SIG-M5 (cell line): ENCODE measurements at places on chromosomes 2 and 18.

DNA sequence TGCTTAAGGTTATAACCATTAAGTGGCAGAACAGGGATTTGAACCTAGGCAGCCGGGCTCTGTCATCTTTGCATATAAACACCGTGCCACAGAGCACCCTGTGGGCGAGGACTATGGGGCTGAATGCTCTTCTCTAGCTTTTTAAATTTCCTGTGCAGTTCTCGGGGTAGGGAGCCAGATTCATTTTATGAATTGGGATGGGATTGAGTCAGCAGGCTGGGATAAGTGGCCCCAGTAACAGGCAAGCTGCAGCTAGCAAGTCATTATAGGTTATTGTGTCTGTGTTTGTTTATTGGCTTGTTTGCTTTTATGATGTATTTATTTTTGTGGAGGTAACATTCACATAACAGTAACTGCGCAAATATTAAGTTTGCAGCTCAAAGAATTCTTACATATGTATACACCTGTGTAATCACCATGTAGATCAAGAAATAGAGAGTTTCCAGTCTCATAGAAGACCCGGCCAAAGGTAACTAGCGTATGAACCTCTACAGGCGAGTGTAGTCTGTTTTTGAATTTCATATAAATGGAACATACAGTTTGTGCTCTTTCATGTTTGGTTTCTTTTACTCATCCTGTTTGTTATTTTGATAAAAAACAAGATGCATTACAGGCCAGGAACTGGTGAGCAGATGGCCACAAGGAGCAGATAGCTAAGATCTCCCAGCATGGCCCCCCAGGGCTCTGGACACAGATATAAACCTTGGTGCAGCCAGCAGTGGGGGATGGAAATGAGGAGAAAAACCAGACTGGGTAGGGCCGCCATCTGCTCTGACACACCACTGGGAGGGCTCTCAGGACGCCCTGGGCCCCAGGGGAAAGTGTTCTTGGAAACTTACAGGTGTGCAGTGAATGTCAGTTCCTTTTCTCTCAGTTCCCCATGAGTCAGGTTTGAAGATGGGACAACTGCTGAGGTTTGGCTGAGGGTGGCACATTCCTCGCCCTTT lies 49.2 kb upstream of the GPR155 start:
- no peak for DNase-seq

- DNase-seq = no peak
Observed at GRCh38 chr2:219142329-219142728, 18.3 kb downstream of the NHEJ1 start.

GRCh38 chr2:61727746-61728145 lies 126.1 kb downstream of the FAM161A start:
- no peak for DNase-seq

- DNase-seq = no peak
Observed at GRCh38 chr2:175003875-175004729, 1.1 kb downstream of the CHN1 start.

DNA sequence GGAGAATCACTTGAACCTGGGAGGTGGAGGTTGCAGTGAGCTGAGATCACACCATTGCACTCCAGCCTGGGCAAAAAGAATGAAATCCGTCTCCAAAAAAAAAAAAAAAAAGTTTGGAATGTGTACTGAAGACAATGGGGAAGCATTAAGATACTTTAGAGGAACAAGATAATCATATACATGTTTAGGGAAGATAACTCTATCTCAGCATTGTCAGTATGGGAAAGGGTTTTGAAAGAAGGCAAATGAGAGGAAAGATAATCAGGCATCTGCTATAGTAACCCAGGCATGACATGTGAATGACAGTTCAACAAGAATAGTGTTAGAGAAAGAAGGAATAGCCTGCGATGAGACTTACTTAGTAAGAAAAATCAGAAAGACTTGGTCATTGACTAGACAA lies 112.0 kb downstream of the ATAD2B start:
- DNase-seq = no peak

DNA sequence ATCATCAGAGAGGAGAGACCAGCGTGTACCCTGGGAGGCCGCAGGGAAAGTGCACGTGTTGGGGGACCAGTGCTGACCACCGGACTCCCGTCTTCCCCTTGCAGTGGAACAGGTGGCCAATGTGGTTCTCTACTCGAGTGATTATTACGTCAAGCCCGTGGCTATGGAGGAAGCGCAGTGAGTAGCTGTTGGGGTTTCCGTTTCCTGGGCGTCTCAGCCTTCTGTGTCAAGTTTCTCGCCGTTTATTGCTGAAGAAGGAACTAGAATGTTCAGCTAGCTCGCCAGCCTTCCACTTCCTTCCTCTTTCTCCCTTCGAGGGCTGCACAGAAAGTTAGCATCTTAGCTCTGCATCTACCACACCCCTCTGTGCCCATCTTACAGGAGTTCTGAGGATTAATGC lies 22.8 kb upstream of the DGKD start:
- DNase-seq = peak; percentile 97

DNA sequence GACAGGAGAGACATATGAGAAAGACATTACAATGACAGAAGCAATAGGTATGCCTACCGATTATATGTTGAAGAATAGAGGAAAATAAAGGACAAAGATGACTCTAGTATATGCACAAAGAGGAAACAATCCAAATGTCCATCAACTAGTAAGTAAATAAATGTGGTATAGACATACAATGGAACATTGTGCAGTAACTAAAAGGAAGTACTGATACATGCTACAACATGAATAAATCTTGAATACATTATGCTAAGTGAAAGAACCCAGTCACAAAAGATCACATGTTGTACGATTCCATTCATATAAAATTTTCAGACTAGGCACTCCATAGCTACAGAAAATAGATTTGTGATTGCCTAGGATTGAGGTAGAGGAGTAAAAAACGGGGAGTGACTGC lies 28.5 kb upstream of the PGAP1 start:
- no peak for DNase-seq

- DNase-seq = no peak
Observed at GRCh38 chr2:46977280-46977665, 61.7 kb upstream of the MCFD2 start.

DNA sequence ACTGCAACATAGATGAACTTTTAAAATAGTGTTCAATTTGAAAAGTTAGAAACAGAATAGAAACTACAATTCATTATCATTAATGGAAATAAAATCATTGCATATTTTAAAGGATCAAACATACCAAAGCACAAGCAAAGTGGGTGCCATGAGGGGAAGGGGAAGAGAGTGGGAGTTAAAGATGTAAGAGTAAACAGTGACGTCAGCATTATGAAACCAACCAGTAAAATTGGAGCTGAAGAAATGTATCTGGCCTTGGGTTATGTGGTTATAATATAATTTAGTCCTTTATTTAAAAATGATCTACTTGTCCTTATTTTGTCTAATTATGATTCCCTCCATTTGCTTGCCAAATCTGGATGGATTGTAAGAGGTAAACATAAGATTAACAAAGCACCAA lies 6.0 kb downstream of the LINC00305 start:
- no peak for DNase-seq

- no peak for DNase-seq
Observed at GRCh38 chr2:111176867-111177266, 56.2 kb downstream of the BCL2L11 start.

DNA sequence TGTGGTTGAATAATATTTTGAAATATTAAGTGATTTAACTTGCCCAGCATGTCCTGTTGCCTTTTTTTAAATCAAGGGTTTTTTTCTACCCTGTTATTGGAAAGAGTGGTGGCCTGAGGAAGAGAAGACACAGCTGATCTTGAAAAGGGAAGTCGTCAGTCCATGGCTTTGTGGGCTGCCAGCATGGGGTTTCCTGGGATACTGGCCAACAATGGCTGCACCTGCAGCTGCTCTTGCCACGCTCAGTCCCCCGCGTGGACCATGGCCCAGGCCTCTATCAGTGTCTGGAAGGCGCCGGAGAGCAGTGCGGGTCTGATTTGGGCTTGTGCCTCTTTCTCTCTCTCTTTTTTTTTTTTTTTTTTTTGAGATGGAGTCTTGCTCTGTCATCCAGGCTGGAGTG lies 99.3 kb downstream of the ASB1 start:
- DNase-seq = no peak

DNA sequence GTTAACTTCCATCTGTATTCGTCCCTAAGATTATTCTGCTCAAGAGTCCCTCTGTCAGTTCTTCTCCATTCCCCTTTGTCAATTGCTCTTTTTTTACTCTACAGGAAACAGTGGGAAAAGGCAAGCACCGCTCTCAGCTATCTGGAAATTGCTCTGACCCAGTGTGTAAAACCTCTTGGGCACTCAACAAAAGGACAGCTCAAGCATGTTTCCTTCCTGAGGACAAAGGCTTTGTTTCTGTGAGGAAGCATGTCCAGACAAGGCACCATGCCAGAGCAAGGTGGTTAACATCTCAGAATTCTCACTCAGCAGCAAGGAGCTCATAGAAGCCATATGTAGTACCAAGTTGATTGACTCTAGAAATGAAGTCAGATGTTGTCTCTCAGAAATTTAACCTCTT lies 735.6 kb downstream of the TSN start:
- no peak for DNase-seq

- DNase-seq = no peak
Observed at GRCh38 chr2:27158468-27158867, 9.7 kb downstream of the TCF23 start.

DNA sequence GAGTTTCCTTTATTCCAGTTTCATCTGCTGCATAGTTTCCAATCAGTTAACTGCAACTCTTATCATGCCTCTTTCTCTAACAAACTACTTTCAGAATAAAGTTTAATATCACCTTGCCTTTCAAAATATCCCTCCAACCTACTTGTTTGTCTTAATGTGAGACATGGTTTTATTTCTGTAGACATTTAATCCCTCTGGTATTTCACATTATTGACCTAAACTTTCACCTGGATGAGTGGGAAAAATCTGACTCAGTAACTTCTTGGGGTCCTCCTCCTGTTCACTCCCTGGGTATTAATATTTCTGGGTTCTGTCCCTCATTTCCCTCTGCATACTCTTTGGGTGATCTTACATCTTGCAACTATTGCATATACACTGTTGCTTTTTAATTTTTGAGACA lies 27.9 kb downstream of the MSH6 start:
- DNase-seq = no peak

DNA sequence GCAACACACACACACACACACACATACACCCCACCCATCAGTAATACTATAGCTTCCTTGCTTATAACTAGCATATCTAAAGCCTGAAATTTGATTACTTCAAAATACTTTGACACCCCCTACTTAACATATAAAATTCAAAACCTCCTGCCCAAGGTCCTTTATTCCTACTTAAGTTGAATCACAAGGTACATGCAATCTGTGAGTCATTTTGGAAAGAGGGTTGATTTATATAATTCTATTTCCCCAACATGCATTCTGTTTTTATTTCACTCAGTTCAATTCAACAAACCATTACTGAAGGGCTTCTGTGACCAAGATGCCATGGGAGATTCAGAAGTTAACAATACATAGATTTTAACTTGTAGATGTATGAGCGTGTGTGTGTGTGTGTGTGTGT lies 420.7 kb downstream of the METTL4 start:
- DNase-seq = no peak

GRCh38 chr18:13482618-13482945 lies 243.8 kb downstream of the FAM210A start:
- DNase-seq = no peak

- DNase-seq = no peak
Observed at GRCh38 chr2:9807056-9807455, 36.2 kb upstream of the TAF1B start.

GRCh38 chr18:56992777-56993176 lies 154.1 kb upstream of the BOD1L2 start:
- DNase-seq = no peak

- no peak for DNase-seq
Observed at GRCh38 chr18:22650247-22650646, 232.5 kb upstream of the CTAGE1 start.

- no peak for DNase-seq
Observed at GRCh38 chr18:42429196-42429595, 474.2 kb downstream of the PIK3C3 start.

- no peak for DNase-seq
Observed at GRCh38 chr2:121130301-121130850, 154.6 kb downstream of the TFCP2L1 start.

DNA sequence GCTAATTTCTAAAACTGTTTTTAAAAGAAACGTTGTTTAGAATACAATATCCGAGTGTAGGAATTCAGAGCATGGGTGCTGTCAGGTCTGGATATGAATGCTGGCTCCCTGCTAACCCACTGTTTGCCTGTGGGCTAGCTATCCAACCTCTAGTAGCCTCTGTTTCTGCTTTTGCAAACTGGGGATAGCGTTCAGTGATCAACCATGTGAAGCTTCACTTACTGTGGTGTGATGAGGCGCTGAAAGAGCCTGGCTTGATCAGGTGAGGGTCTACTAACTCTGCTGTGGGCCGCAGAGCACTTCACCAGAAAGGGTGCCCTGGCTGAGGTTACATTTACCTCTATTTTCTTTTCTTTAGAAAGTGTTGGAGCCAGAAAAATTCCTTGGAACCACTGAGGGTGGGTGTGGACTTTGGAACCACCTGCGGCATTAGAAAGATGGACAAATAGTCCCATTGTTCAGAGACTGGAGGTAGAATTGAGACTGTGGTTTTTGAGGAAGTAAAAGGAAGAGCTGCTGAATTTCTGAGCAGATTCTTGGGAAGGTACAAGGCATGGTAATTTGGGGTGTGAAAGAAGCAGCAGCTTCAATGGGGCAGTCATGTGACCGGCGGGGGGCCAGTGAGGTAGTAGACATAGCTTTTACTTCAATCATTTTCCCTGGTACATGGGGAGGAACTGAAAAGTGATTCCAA lies 96.3 kb upstream of the CD302 start:
- DNase-seq = no peak

DNA sequence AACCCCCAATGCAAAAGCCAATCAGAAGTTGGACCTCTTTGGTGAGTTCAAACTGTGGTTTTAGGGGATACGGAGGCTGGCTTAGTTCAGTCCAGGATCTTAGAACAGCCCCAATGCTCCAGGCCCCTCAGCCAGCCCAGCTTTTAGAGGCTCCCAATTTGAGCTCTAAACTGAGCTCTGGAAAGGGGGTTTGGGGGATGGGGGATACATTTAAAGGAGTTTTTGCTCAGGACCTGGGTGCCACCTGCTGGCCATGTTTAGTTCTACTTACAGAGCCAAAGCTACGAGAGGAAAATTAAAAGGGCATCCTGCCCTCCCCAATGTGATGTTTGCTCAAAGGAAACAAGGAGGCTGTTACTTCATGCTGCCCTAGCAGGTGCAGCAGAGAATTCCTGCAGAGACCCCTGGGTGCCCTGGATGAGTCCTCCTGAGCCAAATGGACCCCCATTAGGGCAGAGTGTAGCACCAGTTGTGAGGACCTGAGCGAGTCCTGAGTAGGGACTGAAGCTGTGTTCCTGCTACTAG lies 15.9 kb upstream of the TMEM214 start:
- DNase-seq = no peak

DNA sequence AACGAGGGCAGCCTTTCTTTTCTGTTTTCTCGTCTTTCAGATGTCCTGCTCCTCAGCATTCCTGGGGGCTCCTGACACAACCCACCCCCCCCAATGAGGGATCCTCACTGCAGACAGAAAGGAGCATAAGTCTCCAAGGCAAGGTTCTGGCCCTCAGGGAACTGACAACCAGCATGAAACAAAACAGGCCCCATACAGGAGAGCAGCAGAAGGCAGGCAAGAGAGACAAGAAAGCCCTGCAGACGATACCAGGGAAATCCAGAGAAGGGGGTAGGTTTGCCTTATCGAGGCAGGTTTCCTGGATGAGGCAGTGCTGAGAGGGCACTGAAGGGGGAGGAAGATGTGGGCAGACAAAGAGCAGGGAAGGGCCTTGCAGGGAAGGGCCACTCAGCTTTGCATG lies 103.9 kb upstream of the EPAS1 start:
- DNase-seq = no peak
